ENCODE measurements at places on chromosomes 11 and 22.

DNA sequence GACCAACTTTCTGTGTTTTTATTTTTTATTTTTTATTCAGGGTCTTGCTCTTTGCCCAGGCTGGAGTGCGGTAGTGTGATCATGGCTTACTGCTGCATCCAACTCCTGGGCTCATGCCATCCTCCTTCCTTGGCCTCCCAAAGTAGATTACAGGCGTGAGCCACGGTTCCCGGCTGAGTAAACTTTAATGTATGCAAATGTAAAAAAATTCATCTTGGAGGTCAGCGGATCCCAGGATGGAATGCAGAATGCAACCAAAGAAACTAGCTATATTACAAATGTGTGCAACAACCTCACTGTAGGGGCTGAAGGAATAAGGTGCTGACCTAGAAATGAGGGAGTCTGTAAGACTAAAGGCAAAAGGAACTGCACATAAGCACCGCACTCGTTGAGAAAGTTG is 6.2 kb upstream of the CDK2AP2 start:
- no peak for DNase-seq

GRCh38 chr22:22945195-22945594 is 57.6 kb downstream of the IGLL5 start:
- no peak for DNase-seq

DNA sequence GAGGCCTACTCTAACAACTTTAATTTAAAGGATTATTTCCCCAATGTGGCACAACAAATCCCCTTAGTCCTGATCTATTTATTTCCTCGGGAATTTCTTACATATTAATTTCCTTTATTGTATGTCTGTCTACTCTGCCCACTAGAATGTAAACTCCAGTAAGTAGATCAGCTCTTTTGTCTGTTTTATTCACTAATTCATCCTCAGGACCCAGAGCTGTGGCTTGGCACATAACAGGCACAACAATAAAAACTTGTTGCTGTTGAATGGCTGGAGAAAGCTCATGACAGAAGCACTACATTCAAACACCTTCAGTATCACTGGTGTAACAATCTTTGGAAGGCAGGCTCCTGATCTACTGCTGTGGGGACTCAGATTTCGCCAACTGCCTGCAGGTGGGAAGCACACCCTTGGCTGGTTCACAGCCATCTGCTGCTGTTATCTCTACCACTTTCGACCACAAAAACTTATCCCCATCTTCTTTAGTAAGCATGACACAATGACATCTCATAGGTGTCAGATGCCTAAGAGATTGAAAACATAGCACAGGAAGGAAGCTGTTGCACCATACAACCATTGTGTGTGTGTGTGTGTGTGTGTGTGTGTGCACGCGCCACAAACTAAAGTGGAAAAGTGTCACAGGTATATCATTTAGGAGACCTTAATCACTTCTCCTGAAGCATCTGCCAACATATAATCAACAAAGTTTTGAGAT is 11.9 kb downstream of the HIRA start:
- DNase-seq: peak; percentile 39

- no peak for DNase-seq
Observed at GRCh38 chr11:85709941-85710702, 24.1 kb upstream of the CCDC89 start.

DNA sequence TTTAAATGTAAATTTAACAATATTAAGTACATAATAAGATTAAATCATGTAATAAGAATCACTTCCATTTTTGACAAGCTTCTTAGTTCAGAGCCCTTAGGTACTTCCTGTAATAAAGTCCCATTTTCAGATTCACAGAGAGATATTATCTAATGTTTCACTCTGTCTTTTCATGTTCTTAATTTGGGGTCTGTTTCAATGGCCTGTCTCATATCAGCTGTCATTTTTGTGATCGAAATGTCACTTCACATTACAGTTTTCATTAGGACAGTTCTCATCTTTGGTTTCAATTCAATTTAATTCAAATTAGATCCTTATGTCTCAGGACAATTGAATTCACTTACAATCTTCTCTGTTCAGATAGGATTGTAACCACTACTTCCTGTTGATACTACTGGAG is 22.6 kb upstream of the OLFML1 start:
- DNase-seq: no peak

GRCh38 chr11:97279341-97279740 is 889.5 kb downstream of the JRKL start:
- no peak for DNase-seq

GRCh38 chr22:48794906-48795305 is 1032.8 kb downstream of the BRD1 start:
- DNase-seq: no peak

- DNase-seq: no peak
Observed at GRCh38 chr22:44391015-44391414, 78.3 kb upstream of the SHISAL1 start.

GRCh38 chr22:48838846-48839730 is 988.6 kb downstream of the BRD1 start:
- no peak for DNase-seq

DNA sequence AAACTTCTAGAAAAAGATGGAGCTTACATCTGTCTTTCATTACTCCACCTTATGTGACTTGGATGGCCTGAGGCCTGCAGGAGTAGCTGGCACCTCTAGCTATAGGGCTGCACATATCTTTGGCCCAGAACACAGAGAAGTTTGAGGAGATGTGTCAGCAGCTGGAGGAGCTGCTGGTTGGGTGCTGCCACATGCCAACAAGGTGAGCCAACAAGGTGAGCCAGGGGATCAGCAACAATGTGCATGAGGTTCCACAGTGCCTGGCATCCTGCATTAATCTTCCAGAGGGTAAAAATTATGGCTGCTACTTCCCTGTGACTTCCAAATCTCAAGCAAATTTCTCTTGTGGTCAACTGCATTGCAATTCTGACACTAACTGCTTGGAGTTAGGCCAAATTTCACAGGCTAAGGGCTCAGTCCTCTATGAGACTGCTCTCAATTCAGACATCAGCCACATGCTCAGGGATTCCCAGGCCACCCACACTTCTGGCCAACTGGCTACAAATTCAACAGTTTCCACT is 16.0 kb downstream of the RBM7 start:
- no peak for DNase-seq

- DNase-seq: no peak
Observed at GRCh38 chr11:2653930-2654739, 45.7 kb downstream of the KCNQ1OT1 start.

- no peak for DNase-seq
Observed at GRCh38 chr11:113481226-113481625, 6.0 kb upstream of the DRD2 start.

DNA sequence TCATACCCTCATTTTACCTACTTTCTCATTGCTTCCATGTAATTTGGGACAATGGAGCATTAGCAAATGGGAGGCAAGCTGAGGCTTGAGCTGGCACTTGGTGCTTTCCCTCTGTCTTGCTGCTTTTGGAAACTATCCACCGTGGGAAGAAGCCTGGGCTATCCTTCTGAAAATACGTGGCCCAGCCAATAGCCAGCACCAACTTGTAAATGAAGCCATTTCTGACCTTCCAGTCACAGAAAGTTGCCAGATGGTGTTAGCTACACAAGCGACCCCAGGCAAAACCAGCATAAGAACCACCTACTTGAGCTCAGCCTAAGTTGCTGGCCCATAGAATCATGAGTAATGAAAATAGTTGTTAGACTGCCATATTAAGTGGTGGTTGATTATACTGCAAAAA is 18.5 kb upstream of the SPON1 start:
- DNase-seq: no peak

All from activated gamma-delta T cell treated with Interleukin-2 at 50 U/mL for 16 hours (primary cell).